ENCODE measurements at places on chromosomes 7 and 10.

- DNase-seq = no peak
Measured at GRCh38 chr7:113085781-113086390, 741 bp downstream of the GPR85 start.

DNA sequence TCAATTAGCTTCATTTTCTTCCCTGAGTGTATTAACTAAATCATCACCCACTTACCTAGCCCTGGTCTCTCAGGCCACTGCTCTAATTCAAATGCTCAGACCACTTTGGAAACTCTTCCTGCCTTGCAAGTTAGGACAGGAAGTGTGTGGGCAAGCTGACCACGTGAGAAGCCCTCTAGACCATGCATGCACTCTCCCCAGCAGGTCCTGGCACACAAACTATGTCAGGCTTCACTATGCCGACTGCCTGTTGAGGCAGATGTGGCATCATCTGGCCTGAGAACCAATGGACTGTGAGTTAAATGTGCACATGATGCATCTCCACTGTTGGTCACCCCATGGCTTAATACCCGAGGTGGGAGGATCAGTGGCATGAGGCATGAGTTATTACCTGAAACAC, 439.6 kb downstream of the GRID1 start:
- DNase-seq = no peak

- DNase-seq = no peak
Measured at GRCh38 chr10:66719483-66719882, 206.4 kb upstream of the LRRTM3 start.

- DNase-seq = no peak
Measured at GRCh38 chr7:94012746-94013145, 8.6 kb upstream of the BET1 start.

GRCh38 chr10:82953331-82953730, 1078.3 kb downstream of the NRG3 start:
- DNase-seq = no peak

GRCh38 chr7:111953611-111954010, 252.6 kb downstream of the DOCK4 start:
- DNase-seq = no peak

- no peak for DNase-seq
Measured at GRCh38 chr10:132039371-132039770, 26.4 kb upstream of the JAKMIP3 start.

DNA sequence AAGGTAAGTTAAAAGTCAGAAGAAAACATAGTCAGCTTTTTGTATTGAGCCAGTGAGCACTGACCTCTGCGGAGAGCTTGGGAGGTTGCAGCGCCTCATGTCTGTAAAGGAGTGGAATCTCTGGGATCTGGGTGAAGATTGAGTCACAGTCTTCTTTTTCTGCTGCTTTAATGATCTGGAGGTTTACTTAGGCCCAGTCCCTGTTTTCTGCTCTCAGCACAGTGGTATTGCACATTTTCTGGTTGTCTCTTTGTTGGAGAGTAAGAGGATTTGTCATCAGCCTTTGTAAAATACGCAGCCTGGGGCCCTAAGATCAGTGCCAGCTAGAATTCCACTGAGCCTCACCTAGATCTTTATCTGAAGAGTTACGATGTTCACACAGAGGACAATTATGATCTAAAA, 58.3 kb upstream of the GJD4 start:
- no peak for DNase-seq

DNA sequence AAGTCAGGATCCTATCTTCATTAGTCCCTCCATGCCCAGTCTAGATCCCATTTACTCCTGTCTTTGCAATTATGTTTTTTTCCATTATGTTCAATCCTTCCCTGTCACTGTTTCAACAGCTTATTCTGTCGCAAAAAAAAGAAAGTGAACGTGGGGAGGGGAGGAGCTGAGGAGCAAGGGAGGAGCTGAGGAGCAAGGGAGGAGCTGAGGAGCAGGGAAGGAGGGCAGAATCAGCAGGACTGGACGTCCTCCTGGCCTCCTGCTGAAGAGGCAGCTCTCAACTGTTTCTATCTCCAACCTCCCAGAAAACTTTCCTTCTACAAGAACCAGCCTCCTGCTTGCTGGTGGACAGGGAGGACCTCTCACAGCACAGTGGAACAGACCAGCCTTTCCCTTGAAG, 26.0 kb downstream of the LARP4B start:
- DNase-seq = no peak

GRCh38 chr7:143217806-143218205, 4.0 kb upstream of the TAS2R40 start:
- no peak for DNase-seq

GRCh38 chr7:132242192-132242812, 334.0 kb downstream of the PLXNA4 start:
- no peak for DNase-seq

DNA sequence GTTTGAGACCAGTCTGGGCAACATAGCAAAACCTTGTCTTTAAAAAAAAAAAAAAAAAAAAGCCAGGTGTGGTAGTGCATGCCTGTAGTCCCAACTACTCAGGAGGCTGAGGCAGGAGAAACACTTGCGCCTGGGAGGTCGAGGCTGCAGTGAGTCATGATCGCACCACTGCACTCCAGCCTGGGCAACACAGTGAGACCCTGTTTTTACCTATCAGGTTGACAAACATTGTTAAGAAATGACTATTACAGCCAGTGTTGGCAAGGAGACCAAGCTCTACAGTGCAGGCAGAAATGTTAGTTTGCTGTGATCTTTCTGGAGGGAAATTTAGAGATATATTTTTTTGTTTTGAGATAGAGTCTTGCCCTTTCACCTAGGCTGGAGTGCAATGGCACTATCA, 37.3 kb downstream of the CUL1 start:
- DNase-seq = no peak

- DNase-seq = no peak
Measured at GRCh38 chr7:75928568-75928914, 13.6 kb downstream of the POR start.

- DNase-seq = no peak
Measured at GRCh38 chr10:3790272-3790671, 5.3 kb upstream of the KLF6 start.

- DNase-seq = no peak
Measured at GRCh38 chr7:38716397-38716796, 85.2 kb upstream of the AMPH start.

- no peak for DNase-seq
Measured at GRCh38 chr10:35387768-35388167, 51.5 kb downstream of the CCNY start.

DNA sequence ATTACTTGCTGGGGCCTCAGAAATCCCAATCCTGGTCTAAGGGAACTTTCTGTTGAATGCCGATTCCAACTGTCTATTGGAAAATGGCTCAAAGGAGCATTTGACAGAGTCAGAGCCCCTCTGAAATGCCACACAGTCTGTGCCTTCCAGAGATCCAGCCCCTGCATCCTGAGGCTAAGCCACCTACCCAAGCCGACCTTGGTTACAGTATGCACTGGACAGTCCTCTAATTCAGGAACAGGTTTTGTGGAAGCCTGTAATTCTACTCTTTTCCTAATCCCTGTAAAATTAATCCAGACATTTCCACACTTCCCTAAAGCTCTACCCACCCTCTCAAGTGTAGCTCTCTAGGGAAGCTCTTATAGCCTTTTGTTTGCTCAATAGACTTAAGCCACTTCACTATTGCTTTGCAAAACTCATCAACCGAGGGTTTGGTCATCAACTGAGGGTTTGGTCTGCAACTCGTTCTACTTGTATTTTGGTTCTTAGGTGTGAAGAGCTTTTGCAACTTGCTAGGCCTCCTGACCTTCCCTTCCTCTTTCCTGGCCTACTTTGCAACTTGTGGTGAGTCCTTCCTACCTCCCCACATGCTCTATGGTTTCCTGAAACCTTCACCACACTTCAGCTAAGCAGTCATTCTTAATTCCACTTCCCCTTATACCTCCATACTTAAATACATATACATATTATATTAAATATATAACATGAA, 364.8 kb downstream of the SFMBT2 start:
- DNase-seq = no peak

GRCh38 chr7:50426280-50427045, 23.7 kb downstream of the FIGNL1 start:
- DNase-seq = no peak

GRCh38 chr10:124606822-124607221, 137.4 kb downstream of the FAM53B start:
- DNase-seq = no peak

DNA sequence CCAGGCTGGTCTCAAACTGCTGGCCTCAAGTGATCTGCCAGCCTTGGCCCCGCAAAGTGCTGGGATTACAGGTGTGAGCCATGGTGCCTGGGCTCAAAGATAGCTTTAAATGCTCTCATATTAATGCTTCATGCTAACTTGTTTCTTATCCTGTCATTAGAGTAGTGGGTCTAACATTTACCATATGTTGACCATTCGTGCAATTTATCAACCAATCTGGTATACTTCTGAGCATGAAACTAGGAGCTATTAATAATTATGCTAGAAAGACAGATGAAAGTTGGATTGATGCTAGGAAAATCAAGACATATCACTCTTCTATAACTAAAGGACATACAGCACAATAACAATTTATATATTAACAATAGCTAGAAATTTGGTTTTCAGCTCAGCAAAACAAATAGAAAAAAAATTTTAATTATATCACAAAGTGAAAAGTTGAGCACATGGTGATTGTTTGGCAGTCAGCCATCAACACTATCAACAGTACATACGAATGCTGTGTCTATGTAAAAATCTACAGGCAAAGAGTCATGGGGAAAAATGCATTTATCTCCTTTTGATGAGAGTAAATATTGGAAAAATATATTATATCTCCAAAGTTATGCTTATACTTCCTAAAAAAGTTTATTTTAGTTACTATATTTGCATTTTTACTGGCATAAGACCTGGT, 112.1 kb upstream of the ABCB5 start:
- no peak for DNase-seq

GRCh38 chr10:3740157-3740871, 44.7 kb downstream of the KLF6 start:
- DNase-seq = no peak

DNA sequence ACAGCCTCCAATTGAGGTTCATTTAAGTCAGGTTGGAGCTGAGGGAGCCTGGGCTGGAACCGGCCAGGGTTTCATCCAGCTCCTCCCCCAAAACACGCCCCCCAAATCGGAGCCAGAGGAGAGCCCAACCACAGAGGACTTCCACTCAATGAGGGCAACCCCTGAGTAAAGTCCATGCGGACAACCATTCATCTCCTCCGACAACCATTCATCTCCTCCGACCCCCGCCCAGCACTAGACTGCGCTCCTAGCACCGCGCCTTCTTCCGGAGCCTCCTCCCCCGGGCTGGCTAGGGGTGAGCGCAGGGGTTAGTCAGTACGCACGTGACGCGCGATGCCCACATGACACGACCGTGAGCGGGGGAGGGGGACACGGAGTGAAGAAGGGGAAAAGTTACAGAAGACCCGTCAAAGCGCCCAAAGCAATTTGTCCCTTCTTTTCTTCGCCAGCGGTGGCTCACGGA, 1.4 kb downstream of the MAGI2 start:
- DNase-seq = no peak

DNA sequence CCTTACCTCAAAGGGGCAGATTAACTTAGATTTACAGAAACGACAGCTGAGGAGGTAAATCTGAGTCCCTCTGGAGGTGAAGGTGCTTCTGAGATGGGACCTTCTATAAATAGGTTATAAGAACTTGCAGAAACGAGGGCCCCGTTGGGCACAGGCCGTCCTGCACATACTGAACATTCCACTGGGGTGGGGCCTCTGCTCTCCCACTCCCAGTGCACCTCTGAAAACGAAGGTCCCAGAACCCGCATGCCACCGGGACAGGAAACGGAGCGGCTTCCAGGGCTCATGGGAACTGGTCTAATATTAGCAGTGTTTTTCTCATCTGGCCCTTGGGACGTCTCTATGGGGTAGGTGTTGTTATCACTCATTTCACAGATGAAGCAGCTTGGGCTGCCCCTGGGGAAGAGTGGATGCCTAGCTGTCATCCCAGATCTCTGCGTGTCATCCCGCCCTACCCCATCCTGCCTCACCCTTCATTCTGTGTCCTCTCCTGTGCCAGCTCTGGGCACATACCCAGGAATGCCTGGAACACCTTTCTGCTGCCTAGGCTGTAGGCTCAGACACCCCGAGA, 19.6 kb downstream of the C10orf62 start:
- DNase-seq = no peak

DNA sequence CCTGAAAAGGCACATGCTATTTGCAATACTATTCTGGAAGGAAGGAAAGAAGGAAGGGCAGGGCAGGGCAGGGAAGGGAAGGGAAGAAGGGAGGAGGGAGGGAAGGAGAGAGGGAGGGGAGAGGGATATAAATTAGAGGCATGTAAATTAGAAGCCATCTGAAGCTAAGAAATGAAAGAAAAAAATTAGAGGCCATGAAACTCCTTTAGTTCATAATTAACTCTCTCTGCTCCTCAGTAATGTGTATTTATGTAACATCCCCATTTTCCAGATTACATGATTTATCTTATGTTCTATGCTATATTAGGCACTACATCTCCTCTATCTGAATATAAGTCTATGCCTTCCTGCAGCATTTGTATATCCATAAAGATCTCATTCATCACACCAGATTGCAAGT, 12.7 kb upstream of the JCAD start:
- no peak for DNase-seq

DNA sequence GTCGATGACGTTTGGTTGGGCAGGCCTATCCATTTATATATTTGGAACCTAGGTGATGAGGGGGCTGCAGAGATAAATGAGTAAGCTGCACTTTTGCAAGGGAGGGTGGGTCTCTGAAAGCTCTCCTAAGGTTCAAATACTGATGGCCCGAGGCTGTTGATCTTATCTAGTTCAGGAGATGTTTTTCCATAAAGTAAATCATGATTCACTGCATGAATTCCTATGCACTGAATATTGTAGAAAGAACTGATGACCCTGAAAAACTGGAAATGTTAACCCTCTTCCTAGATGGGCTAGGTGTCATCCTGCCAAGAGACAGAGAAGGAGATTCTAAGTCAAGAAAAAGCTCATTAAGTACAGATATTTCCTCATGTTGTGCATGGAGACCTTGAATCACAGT, 459.9 kb downstream of the PLXNA4 start:
- no peak for DNase-seq
